ENCODE measurements at places on chromosomes 3 and 15.
A peak's percentile ranks its signal among the peaks of the same experiment; 100 is the strongest.

DNA sequence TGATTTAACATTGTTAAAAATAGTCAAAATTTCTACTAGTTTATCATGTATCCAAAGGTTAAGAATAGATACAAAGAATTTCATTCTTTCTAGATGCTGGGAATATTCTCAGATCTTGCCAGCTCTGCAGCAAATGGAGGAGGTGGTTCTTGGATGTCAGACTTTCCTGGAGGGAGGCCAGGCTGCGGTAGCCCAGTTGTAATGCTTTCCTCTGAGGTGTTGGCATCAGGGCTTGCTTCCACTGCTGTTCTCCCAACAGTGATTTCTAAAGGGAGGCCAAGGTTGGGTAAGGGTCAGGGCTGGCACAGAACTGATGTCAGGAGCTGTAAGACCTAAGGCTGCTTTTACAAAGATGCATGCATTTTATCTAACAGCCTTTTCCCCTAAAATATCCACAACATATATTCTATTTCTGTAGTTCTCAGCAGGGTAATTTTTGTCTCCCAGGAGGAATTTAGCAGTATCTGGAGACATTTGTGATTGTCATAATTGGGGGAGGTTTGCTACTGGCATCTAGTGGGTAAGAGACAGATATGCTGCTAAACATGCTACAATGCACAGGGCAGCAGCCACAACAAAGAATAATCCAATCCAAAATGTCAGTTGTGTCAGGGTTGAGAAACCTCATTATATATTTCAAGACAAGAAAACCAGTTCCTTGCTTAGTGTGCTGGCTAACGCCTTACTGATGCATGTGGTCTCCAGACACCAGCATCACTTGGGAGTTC lies 42.0 kb upstream of the SPTSSB start:
- DNase-seq = no peak

GRCh38 chr15:65818927-65819562 lies 27.0 kb upstream of the DENND4A start:
- DNase-seq = peak; percentile 97

GRCh38 chr3:65854606-65855304 lies 184.0 kb downstream of the MAGI1 start:
- no peak for DNase-seq

DNA sequence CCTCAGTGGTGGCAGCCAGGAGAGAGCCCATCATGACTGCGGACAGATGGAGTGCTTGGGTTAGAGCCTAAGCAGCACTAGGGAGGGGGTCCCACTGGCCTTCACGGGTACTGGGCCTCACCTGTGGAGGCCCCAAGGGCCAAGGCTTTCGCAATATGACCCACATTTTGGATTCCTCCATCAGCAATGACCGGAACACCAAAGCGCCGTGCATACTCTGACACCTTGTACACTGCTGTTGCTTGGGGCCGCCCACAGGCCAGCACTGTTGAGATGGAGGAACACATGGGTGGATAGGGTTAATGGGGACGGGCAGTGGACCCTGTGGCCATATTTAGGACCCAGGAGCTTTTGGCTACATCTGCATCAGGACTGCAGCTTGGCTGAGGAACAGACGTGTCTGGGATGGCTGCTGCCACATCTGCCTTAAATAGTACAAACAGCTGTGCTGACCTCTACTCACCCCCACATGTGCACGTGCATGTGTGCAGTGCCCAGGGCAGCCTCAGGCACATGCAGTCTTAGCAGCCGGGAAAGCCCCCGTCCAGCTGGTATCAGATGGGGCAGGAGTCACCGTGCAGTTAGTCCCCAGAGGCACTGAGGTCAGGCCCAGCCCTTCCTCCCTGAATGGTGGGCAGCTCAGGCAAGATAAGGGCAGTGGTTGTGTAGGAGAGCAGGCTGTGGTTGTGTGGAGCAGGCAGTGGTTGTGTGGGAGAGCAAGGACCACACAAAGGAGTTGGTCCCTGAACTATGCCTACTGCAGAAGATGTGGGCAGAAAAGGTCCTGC lies 3.3 kb downstream of the NDUFAF3 start:
- no peak for DNase-seq

DNA sequence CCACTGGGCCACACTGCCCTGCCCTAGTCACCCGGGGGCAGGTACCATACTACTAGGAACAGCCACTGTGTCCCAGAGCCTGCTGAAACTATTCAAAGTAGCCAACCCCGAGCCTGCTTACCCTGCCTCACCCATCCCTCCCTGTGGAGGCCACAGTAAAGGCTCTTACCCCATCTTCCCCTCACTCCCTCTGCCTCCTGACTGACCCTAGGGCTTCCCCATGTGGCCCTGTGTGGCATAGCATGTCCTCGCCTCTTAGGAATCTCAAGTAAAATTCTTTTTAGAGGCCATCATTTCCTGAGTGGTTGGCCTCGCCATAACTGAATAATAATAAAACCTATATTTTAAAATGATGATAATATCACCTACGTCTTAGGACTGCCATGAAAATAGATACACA lies 112.2 kb upstream of the SLC6A11 start:
- no peak for DNase-seq

GRCh38 chr15:75232252-75232813 lies 25.8 kb upstream of the GOLGA6C start:
- DNase-seq = no peak

GRCh38 chr3:143644370-143645089 lies 203.7 kb downstream of the SLC9A9 start:
- DNase-seq = no peak

GRCh38 chr15:35260941-35261340 lies 175.8 kb upstream of the NANOGP8 start:
- DNase-seq = no peak

DNA sequence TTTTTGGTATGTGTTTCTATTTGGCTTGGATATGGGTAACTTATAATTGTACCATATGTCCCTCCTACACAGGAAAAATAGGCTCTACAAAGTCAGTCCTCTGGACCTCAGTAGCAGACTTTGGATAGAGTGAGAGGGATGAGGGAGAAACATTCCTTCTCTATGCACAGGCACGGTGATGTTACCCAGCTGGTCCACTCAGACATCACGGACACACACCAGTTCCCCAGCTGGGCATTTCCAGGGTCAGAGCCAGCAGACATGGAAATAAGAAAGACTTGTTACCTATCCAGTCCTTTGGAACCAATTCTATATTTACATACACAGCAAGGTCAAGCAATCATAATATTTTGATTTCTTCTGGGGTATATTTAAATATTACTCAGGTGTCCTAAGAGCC lies 433.1 kb upstream of the KCNMB2 start:
- DNase-seq = no peak

GRCh38 chr15:66986951-66987350 lies 78.5 kb upstream of the SMAD3 start:
- no peak for DNase-seq

All from CD4-positive, alpha-beta T cell treated with Interleukin-4 for 4 hours (primary cell).